ENCODE measurements at places on chromosomes 13 and 19.

- DNase-seq = no peak
Observed at GRCh38 chr13:51211910-51212309, 10.3 kb upstream of the FAM124A start.

DNA sequence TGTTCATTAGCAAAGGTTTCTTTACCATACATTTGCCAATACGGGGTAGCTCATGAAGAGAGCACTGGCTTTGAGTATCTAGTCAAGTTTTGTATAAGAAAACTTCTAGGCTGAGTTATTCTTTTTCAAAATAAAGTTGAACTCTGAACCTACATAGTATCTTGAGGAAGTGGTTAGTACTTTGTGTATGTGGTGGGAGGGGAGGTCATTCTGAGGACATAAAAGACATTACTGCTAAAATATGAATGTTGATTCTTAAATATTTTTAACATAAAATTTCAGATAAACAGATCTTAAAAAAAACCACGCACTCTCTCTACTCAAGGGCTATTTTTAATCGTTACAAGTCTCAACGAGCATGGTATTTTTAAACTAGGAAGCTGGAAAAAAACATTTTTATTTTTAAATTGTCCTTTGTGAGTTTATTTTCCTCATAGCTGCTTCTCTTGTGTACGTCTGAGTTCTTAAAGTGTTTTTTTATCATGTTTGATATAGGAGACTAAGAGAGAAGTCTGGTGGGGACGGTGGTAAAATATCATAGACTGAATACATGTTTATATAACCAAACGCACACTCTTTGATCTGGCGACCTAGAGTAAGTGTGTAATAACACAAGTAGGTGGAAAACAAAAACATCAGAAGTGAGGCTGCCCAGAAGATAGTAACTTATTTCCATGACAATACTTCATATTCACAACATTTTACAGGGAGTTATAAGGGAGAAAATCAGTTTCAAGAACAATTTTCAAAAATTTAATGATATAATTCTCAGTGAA is 118.0 kb upstream of the POSTN start:
- DNase-seq = no peak

- DNase-seq = no peak
Observed at GRCh38 chr13:43662976-43663375, 123.8 kb downstream of the ENOX1 start.

- no peak for DNase-seq
Observed at GRCh38 chr13:46909042-46909441, 12.2 kb upstream of the HTR2A start.

- DNase-seq = no peak
Observed at GRCh38 chr13:52673465-52673864, 20.8 kb downstream of the SUGT1 start.

- DNase-seq = no peak
Observed at GRCh38 chr13:101115762-101116171, 300.5 kb downstream of the NALCN start.

GRCh38 chr19:35209646-35210045 is 18.9 kb downstream of the FAM187B start:
- DNase-seq = no peak

- DNase-seq = no peak
Observed at GRCh38 chr19:54415208-54415900, at the start of gene TTYH1. TTYH1 (plus strand) TSS chr19:54415464; CDS start chr19:54415553, 89 bp downstream.

DNA sequence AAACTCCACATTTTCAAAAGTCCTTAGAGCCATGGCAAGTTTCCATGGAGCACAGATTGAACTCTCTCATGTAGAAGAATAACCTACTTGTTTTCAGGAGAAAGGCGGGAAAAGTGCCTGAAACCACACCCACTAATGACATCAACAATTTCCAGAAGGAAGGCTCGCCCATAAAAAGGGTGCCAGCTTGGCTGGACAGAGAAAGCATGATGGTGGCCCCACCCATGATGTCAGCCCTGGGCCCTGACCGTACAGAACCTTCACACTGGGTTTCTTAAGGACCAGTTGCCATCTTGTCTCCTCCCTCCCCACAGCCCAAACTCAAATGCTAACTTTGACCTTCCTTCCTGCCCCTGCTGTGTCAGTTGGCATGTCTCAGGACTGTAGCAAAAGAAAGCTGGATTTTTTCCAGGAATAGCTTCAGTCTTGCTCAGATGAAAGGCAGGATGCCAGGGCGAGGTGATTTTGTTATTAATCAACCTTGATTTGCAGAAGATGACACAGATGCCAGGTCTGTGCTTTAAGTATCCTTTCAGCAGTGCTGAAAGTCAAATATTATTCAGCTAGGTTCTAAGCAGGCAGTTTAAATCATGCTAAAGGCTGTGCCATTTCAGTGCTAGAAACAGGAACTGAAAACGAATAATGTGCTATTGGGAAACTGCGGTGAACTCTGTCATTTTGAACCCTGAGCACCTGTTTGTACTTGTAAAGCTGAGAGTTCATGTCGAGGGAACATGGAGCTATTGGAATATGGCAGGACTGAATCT is 89.5 kb upstream of the RFC3 start:
- DNase-seq = no peak

GRCh38 chr13:87147076-87147475 is 524.1 kb upstream of the SLITRK5 start:
- no peak for DNase-seq

DNA sequence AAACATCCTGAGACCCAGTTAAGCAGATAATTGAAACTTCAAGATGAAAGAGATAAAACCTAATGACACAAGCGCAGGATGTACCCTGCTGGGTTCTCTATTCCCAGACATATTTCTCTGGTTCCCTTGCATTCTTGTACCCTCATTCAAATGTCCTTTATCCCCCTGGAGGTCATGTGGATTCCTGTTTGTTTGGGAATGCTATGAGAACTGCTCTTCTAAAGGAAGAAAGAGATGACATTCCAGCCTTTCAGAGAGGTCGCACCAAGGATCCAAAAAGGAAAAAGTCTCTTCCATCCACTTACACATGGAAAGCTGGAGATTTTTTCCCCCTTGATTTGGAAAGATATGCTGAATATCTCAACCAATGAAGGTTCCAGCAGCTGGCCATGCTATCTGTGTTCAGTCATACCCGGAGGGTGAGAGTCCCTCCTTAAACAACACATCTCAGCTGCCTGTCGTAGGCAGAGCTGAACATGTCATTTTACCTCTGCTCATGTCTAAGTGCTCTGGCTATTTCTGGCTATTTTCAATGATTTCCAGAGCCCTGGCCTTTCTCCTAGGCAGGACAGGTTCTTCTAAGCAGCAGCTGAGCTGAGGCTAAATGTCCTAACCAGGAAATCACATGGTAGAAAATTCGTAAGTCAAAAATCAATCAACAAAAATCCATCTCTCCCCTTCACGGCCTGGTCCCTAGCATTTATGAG is 52.5 kb downstream of the C13orf42 start:
- no peak for DNase-seq

DNA sequence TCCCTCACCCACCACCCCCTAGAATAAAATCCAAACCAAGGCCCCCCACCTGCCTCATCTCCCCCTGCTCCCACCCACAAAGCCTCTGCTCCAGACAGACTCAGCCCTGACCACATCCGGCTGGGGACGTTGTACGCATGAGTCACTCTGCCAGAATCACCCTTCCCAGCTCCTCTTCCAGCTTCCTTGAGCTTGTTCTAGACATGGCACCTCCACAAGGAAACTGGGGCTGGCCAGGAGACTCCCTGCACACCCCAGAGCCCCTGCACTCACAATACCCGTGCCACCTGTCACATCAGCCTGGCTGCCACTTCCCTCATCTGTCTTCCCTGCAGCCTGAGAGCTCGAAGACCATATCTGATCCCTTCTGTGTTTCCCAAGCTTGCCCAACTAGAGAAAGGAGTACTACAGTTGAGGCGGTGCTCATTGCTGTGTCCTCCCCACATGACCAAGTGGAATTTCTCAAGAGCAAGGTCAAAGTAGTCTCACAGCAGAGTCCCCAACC is 9.7 kb downstream of the DEDD2 start:
- DNase-seq = no peak

DNA sequence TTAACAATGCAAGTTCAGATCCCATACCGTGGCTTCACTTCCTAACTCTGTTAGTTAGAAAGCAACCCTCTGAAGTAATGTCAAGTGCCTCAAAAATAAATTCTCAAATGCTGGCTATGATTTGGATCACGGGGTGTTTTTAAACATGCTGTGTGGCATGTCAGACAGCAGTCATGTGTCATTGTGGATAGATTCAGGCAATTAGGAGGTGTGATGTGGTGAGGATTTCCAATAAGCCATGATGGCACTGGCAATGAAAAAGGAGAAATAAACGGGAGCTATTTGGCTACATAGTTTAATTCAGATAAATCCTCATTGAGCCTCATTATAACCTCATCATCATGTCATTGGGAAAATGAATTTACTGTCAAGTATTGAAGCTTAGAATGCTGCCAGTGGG is 130.3 kb downstream of the ATP8A2 start:
- DNase-seq = no peak

- DNase-seq = no peak
Observed at GRCh38 chr19:32652894-32653598, 21.9 kb downstream of the ANKRD27 start.

DNA sequence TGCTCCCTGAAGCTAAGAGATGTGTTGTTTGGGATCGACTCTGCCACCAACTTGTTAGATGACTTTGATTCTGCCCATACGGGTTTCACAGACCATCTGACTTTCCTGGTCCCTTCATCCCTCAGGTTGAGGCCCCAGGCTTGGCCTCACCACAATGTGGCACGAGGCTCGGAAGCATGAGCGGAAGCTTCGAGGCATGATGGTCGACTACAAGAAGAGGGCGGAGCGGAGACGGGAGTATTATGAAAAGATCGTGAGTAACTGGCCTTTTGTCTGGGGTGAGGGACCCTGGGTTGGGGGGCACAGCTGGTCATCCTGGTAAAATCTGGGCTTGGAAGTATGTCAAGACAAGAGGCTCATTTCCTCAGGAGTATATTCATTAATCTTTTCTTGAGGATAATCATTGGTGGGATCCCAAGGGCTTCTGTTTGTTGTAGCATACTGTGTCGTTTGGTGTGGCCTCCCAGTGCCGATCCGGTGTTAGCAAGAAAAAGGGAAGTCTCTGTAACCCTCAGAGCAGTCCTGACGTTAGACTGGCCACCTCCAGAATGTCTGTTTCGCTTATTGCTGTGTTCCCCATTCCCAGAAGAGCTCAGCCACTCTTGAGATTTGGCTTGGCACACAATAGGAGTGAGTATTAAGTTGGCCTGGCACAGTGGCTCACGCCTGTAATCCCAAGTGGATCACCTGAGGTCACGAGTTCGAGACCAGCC is 1.4 kb downstream of the CLASRP start:
- no peak for DNase-seq

DNA sequence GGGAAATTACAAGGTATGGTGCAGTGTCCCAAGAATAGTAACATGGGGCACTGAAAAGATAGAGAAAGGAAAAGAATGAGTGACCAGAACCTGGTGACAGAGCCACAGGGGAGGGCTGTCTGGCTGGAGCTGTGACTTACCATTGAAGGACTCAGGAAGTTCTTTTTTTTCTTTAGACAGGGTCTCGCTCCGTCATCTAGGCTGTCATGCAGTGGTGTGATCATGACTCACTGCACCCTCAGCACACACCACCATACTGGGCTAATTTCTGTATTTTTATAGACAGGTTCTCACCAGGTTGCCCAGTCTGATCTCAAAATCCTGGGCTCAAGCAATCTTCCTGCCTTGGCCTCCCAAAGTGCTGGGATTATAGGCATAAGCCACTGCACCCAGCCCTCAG is 8.8 kb upstream of the CPB2 start:
- no peak for DNase-seq

GRCh38 chr13:95003019-95003813 is 290.9 kb upstream of the SOX21 start:
- no peak for DNase-seq

DNA sequence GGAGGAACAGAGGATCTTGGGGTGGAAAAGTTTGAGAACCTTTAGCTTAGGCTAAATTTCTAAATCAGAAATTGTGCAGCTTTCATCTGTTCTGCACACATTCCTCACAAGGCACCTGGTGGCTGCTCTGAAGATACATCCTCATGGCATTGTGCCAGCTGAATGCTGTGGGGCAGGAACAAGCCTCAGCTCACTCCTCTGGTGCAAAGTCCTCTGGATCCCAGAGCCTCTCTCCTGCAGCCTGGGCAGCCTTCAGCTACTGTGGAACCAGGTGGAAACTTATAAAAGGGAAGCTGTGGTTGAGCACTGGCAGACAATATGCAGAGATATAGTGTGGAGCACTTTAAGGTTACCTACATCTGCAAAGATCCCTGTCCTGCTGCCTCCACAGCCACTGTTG is 72.3 kb downstream of the KCTD12 start:
- no peak for DNase-seq

DNA sequence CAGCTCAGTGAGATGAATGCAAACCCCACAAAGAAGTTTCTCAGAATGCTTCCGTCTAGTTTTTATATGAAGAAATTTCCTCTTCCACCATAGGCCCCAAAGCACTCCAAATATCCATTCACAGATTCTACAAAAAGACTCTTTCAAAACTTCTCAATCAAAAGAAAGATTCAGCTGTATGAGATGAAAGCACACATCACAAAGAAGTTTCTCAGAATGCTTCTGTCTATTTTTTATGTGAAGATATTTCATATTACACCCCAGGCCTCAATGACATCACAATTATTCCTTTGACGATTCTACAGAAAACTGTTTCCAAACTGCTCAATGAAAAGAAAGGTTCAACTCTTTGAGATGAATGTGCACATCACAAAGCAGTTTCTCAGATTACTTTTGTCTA is 1819.4 kb downstream of the UQCRFS1 start:
- no peak for DNase-seq

- DNase-seq = no peak
Observed at GRCh38 chr19:41302624-41303351, 7.2 kb upstream of the CCDC97 start.

- no peak for DNase-seq
Observed at GRCh38 chr13:109776575-109776974, 9.8 kb downstream of the IRS2 start.

GRCh38 chr13:32639502-32640105 is 53.4 kb downstream of the PDS5B start:
- no peak for DNase-seq

DNA sequence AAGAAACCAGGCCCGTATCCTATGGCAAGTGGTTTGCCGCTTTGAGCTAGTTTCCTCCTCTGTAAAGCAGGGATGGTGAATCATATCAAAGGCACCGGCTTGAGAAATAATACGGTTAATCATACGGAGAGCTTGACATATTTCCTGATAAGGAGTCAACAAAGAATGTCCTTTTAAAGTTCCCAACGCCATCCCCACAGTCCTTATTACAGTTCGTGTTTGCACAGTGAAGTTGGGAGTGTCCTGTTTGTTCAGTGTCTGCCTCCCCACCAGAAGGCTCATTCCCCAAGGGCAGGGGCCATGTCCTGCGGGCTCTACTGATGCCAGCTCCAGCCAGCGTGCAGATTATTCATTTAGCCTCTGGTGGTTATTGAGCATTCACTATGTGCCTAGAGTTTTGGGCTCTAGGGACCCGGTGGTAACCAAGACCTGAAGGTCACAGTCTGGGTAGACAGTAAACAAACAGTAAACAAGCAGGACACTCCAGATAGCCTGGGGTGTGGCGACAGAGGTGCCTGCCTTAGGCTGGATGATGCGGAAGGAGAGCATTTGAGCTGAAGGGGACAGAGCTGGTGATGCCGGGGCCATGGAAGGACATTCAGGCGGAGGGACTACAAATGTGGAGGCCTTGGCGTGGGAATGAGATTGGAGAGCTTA is 6.3 kb downstream of the GRAMD1A start:
- DNase-seq = no peak

- no peak for DNase-seq
Observed at GRCh38 chr13:36888645-36889044, 31.4 kb downstream of the SMAD9 start.

GRCh38 chr13:94765814-94766213 is 53.5 kb upstream of the SOX21 start:
- no peak for DNase-seq

GRCh38 chr13:31100721-31101120 is 61.0 kb downstream of the HSPH1 start:
- DNase-seq = no peak

GRCh38 chr19:51331716-51332115 is 10.2 kb downstream of the VSIG10L start:
- DNase-seq = no peak

Measured in chondrocyte (in vitro differentiated cells).